NCI-H1048 (cell line): ENCODE measurements at places on chromosomes 16 and 17.

GRCh38 chr17:66422186-66422585 is 119.8 kb downstream of the PRKCA start:
- no peak for DNase-seq

- DNase-seq, result no peak
Measured at GRCh38 chr17:17549732-17550366, 41.7 kb downstream of the PEMT start.

GRCh38 chr16:55690841-55691240 is 35.1 kb downstream of the SLC6A2 start:
- no peak for DNase-seq

GRCh38 chr17:10931133-10931532 is 93.2 kb upstream of the PIRT start:
- DNase-seq, result no peak

DNA sequence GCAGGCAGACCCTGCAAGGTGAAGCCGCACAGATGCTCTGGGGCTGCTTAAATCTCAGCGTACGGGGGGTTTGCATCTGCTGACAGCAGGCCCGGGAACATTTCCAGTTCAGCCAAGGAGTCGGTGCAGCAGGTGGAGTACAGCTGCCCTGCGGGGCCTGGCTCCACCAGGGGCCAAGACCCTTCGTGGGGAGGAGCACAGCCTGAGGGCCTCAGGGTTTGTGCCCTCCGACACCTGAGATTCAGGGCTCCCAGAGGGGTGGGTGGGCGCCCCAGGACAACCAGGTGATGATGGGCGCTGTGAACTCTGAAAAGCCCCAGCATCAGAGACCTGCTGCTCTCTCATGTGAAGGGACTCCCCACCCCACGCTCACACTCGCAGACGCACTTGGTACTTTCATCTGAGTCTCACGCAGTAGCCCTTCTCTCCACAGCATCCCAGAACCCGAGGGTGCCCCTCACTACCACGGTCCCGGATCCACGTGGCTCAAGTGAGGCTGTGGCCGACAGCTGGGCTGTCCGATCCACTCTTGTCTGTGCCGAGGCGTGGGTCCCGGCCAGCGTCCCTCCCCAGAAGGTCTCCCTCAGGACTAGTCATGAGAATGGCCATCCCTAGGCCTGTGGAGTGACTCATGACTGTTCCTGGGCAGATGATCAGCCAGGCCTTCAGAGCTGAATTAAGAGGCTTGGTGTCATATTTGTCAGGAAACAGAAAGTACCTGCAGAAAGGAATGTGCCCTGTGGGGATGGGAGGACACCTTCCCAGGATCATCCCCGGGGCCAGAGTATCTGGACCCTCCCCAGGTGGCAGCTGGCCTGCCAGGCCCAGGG is 29.6 kb downstream of the ACSF3 start:
- DNase-seq, result no peak

GRCh38 chr16:54070789-54071343 is 215.7 kb downstream of the IRX3 start:
- no peak for DNase-seq

DNA sequence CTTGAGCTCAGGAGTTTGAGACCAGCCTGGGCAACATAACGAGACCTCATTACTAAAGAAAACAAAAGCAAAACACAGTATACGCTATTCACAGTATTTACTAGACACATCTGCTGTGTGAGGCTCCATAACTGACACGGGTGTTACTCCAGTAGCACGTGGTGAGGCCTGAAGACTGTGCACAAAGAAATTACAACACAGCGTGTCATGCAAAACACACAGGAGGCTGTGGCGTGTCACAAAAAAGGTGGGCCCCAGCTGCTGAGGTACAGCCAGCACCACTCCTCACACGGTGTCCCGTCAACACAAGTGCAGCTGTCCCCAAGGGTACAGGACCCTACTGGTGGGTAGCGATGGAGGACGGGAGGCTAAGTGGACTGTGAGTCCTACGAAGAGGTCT is 2.7 kb downstream of the CYBC1 start:
- no peak for DNase-seq

DNA sequence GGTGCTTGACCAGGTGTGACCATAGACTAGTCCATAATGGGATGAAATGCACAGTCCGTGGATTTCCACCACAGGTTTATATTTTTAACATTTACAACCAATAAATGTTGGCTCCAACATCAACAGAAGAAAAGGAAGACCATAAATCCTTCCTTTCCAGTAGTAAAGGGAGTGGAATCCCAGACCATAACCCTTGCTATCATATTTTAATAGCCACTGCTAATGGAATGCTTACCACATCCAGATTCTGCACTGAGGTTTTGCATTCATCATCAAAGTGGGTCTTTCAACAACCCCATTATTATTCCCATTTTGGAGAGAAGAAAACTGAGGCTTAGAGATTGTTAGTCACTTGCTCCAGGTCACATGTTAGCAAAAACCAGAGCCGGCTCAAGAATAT is 106.7 kb downstream of the FOXL1 start:
- no peak for DNase-seq

GRCh38 chr16:81523387-81524115 is 78.9 kb downstream of the CMIP start:
- no peak for DNase-seq

GRCh38 chr17:46960152-46960551 is 18.9 kb downstream of the RPRML start:
- DNase-seq, result no peak
